ENCODE measurements at places on chromosomes 2 and 18.
A peak's percentile ranks its signal among the peaks of the same experiment; 100 is the strongest.

- no peak for DNase-seq
These were observed 282.1 kb upstream of the EPAS1 start for GRCh38 chr2:46014911-46015654.

- no peak for DNase-seq
These were observed 57.6 kb downstream of the CRIM1 start for GRCh38 chr2:36413218-36413617.

- no peak for DNase-seq
These were observed 105.6 kb downstream of the TGFA start for GRCh38 chr2:70448041-70448440.

DNA sequence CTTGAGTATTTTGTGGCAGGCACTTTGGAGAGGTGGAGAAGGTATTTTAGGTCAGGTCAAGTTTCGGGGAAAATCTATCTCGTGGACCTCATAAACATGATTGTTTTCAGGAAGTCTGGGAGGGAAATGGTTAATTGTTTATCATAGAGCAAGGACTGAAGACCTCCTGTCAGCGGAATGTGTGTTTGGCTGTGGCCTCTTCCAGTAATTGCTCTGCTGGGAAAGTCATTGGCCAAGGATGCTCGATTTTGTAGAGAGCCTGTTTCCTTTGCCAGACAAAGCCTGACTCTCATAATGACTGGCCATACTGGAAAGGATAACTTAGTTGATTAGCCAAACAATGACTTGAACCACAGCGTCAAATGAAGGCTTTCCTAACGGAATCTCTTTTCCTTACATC is 30.0 kb downstream of the IL1R2 start:
- DNase-seq = peak; percentile 64

DNA sequence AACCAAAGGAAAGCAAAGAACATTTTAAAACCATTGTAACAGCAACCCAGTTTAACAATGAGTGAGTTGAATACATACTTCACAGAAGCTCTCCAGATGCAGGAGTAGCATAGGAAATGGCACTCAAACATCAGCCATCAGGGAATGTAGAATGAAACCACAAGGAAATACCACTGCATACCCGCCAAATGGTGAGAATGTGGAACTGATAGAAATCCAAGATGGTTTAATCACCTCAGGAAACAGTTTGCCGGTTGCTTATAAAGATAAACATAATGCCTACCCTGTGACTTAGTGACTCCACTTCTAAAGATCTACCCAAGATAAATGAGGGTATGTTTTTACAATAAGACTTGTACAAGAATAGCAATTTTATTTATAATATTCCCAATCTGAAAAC is 132.0 kb downstream of the GALNT1 start:
- no peak for DNase-seq

DNA sequence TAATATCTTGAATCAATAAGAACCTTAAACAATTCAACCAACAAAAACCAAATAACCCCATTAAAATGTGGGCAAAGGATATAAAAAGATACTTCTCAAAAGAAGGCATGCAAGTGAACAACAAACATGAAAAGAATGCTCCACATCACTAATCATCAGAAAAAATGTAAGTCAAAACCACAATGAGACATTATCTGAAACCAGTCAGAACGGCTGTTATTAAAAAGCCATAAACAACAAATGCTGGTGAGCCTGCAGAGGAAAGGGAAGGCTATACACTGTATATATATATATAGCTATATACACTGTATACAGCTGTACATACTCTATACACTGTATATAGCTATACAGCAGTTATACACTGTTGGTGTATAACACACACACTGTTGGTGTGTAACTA is 47.8 kb upstream of the GALNT13 start:
- DNase-seq = no peak

DNA sequence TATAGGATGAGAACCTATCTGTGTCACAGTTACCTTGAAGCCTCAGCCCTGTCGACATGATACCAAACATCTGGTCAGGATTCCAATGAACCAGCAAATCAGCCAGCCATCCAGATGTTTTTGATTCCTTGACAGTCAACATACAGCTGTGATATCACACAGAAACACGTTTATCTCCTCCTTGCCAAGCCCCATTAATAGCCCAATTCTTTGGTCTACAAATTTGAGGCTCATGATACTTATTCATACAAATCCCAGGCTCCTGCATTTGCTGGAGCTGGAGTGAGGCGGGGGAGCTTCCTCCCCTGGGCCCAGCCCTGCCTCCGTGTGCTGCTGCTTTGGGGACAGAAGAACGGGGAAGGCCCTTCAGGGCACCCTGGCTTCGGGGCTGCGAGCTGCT is 611.6 kb upstream of the SALL3 start:
- no peak for DNase-seq

GRCh38 chr2:232210306-232210705 is 168.2 kb upstream of the ALPP start:
- DNase-seq = no peak

- no peak for DNase-seq
These were observed 61.7 kb downstream of the RNF152 start for GRCh38 chr18:61831071-61831470.
